ENCODE measurements at places on chromosomes 2 and 18.
A peak's percentile ranks its signal among the peaks of the same experiment; 100 is the strongest.

DNA sequence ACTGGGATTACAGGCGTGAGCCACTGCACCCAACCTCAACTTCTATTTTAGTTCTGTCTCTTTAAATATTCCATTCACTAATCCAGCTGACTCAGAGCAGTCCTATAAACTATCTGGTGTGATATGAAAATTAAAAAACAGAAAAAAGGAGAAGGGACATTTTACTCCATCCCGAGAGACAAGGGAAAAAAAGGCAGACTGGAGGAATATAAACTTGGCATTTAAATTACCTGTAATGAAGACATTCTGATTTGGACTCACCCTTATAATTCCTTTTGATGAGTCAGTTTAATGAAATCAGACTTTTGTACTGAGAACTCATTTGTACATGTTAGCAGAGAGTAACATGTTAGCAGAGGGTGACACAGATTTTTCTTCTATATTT, 74.8 kb upstream of the RIOK3 start:
- no peak for DNase-seq

GRCh38 chr2:134416018-134416417, 162.1 kb downstream of the MGAT5 start:
- no peak for DNase-seq

- DNase-seq, result no peak
Measured at GRCh38 chr18:77911971-77912605, 662.4 kb downstream of the GALR1 start.

DNA sequence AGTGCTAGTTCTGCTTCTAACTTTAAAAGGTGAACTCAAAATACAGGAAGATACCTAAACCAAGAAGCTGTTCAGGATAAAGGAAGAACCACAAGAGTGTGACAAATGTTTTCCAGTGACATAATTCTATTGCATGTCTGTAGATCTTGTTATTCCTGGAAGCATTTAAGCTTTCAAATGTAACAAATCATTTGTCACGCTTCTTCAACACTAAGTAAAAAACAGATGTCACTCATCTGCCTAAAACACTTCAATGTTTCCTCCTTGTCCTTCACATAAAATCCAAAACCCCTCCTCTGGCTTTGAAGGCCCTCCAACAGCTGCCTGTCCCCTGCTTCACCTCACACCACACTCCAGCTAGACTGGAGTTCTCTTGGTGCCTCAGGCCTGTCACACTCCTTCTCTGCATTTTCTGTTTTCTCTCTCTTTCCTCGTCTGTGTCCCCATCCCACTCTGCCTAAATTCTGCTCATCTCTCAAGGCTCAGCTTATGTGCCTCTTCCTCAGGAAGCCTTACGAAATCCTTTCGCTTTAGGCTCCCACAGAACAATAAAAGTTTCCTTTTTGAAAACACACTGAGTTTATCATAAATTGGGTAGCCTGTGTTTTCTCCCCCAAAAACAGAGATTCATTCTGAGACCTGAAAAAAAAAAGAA, 6.4 kb upstream of the CLEC4F start:
- DNase-seq, result no peak

DNA sequence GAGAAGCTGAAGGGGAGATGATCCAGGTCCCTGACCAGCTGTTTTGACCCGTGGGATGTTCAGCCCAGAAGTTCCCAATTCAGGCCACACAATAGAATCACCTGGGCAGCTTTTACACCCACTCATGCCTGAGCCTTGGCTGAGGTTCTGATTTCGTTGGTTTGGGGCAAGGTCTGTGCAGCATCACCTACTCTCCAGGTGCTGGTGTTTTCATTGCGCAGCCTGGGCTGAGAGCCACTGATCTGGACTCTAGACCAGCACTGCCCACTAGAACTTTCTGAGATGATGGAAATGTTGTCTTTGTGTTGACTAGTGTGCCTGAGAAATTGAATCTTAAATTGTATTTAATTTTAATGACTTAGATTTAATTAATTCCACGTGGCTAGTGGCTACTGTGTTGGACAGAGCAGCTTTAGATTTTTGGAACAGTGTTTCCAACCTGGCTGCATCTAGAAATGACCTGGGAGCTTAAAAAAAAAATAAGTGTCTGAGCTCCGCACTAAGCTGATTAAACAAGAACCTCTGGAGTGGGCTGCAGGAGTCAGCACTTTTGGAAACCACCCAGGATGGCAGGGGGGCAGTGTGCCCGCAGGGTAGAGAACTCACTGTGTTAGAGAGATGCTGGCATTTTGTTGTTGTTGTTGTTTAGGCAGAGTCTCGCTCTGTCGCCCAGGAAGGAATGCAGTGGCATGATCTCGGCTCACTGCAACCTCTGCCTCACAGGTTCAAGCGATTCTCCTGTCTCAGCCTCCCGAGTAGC, 33.7 kb downstream of the DYSF start:
- no peak for DNase-seq

DNA sequence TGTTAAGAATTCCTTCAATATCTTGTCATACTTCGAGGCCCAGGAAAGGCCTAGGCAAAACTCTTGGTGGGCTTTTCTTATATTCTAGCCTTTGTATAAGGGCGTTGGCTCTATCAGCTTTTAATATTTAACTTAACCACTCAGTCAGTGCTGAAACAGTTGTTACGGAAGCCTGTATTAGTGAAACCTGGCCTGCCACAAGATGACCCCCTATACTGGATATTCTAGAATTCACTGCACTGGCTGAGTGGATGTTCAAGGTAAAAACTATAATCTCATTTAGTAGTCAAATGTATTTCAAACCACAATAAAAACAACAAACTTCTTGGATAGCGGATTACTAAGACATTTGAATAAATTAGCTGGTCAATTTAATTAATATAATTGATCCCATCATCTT, 91.7 kb upstream of the HNMT start:
- no peak for DNase-seq

DNA sequence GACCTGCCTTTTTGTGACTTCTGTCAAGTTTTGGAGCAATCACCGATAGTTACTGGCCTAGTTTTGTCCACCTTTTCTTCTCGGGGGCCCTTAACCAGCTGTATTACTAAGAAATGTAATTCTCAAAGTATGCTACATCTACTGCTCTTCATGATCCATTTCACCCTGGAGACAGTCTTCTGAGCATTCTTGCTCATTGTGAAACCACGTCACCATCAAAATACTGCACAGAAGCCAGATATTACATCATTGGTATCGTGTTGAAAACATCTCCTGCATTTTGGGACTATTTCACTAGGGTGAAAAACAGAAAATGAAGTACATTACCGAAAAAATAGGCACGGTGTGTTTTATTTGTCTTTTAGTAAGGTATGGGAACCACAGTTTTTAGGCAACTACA, 11.7 kb downstream of the LYPD6B start:
- no peak for DNase-seq

- DNase-seq, result no peak
Measured at GRCh38 chr2:105237045-105237765, 4.3 kb upstream of the GPR45 start.

DNA sequence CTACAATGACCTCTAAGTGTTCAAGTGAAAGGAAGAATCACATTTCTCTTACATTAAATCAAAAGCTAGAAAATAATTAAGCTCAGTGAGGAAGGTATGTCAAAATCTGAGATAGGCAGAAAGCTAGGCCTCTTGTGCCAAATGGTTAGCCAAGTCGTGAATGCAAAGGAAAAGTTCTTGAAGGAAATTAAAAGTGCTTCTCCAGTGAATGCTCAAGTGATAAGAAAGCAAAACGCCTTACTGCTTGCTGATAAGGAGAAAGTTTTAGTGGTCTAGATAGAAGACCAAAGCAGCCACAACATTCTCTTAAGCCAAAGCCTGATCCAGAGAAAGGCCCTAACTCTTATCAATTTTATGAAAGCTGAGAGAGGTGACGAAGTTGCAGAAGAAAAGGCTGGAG, 932.3 kb upstream of the ACVR2A start:
- no peak for DNase-seq

GRCh38 chr2:8457699-8458502, 224.0 kb upstream of the ID2 start:
- DNase-seq, result peak; percentile 40

DNA sequence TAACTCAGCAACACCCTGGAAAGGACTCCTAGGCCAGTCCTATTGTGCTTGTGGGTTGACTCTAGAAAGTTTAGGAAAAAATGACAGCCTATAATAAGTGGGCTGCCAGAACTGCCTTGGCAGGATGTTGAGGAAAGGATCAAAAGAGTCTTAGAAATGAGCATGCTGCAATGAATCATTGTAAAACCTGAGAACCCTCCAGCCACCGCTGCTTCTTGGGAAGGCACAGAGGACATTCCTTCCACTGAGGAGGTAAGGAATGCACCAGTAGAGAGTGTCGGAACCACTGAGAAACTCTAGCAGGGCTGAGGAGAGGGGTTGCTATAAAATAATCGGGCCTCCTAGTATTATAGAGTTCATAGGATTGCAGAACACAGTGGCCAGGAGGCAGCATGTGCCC, 146.7 kb upstream of the SMIM21 start:
- DNase-seq, result no peak

DNA sequence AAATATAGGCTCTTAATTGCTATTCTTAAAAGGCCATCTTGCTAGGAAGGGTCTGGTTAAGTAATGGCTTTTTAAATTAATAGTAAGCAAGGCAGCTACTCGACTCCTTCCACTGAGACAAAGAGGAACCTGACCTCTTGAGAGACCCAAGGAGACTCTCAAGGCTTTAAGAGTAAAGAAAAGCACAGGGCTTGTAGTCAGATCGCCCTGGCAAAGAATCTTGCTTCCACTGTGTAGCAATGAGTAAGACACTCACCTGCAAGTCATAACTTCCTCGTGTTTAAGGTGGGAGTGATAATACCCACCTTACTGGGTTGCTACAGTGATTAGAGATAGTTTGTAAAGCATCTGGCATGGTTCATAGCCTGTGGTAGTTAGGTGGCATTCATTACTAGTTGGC, 274.5 kb downstream of the TSN start:
- DNase-seq, result no peak

GRCh38 chr18:46541626-46542189, 115.3 kb downstream of the LOXHD1 start:
- DNase-seq, result no peak

DNA sequence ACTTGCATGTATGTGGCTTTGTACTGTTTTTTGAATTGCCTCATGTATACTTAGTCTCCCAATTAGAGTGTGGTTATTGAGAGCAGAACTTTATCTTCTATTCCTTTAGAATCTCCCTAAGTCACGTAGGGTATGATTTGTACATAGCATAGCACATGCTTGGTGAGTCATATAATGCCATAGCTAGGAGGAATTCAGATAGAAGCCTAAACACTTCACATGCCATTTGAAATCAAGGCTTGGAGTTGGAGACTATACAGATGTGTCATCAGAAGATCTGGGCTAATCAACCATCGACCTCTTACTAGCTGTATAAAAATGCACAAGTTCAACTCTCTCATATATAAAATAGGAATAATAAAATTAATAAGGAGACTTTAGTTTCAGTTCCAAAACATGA, 222.6 kb upstream of the ST6GAL2 start:
- no peak for DNase-seq

GRCh38 chr18:54829856-54830255, 1.6 kb downstream of the RAB27B start:
- DNase-seq, result no peak

GRCh38 chr2:81984969-81985637, 1680.6 kb upstream of the LRRTM1 start:
- DNase-seq, result no peak

DNA sequence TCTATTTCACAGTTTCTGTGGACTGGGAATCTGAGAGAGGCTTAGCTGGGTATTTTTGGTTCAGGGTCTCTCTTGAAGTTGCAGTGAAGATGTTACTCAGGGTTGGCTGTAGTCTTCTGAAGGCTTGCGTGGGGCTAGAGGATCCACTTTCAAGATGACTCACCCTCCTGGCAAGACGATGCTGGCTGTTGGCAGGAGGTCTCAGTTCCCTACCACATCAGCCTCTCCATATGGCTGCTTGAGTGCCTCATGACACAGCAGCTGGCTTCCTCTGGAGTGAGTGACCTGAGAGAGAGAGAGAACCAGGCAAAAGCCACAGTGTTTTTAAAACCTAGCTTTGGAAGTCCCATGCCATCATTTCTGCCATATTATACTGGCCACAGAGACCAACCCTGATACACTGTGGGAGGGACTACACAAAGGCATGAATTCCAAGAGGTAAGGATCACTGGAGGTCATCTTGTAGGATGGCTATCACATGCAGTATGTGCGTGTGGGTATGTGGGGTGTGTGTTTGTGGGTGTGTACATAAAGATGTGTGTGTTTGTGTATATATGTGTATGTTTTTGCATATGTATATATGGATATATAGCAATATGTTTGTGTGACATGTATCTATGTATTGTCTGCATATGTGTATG, 25.1 kb downstream of the DNPEP start:
- no peak for DNase-seq

- peak; percentile 13 for DNase-seq
Measured at GRCh38 chr2:120691410-120691809, 44.3 kb upstream of the GLI2 start.
